ENCODE measurements at places on chromosomes 5 and 9. TPM values are rescaled to one million over a fixed set of nuclear protein-coding genes. Genes with fewer than 3 reads are reported as not detected.
A peak's percentile ranks its signal among the peaks of the same experiment; 100 is the strongest.

GRCh38 chr9:121249563-121249962, 18.4 kb upstream of the GSN start:
- peak; percentile 35 for DNase-seq

- DNase-seq = peak; percentile 18
Measured at GRCh38 chr9:4662989-4663792, 1.1 kb downstream of the PLPP6 start.

DNA sequence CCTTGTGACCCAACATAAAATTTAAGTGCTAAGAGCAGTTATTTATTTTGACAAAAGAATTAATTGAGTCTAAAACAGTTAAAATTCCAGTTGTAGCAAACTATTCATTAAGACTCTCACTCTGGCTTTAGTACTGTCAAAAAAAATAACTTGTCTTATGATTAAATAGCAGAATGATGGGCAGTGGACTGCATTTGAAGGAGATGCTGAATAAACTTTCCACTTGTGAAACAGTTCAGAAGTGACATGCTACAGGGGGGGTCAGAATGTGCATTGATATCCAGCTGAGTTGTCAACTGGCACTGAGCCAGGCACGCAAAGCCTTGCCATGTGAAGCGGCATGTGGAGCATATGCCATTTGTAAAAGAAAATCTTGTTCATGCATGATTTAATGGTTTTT, 76.0 kb downstream of the FCHO2 start:
- DNase-seq = peak; percentile 45

DNA sequence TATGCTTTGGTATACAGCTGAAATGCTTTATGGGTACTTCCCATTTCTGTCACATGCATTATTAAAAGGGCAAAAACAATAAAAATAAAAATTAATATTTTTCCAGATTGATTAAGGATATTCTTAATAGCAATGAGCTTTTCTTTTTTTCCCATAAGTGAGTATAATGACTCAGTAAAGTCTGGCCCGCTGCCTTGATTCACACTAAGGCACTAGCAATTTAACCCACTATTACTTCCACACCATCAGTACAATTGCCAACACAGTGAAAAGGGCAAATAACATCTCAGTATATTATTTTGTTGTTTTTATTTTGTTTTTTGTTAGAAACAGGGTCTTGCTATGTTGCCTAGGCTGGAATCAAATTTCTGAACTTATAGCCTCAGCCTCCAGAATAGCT, 150.1 kb downstream of the RNF180 start:
- DNase-seq = no peak

DNA sequence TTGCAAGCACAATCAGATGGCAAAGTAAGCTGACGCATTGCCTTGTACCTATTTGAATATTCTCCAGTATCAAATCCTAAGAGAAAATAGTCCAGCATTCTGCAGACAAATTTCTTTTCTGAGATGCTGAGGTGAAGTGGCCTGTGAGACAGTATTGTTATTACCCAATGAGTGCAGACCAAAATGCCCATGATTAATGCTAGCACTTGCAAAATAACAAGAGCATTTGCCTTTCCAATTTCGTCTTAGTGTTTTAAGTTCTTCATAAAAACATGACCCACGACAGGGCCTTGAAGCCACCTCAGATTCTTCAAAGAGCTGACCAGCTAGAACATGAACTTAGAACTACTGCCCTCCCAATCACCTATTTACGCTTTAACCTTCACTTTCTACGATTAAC, 2.6 kb upstream of the IQGAP2 start:
- no peak for DNase-seq

DNA sequence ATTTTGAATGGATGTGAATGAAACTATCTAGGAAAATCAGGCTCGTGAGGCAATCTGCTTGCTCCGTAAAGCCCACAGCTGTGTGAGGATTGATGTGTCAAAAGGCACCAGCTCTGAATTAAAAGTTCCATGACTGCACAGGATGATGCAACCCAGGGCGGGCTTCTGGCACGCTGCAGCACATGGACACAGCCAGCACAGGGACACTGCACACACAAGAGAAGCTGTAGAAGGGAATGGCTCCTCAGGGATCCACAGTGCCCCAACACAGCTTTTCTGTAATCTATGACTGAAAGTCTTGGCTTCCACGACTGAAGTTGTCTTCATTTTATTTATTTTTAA, 151.0 kb downstream of the GCNT1 start:
- peak; percentile 93 for DNase-seq

DNA sequence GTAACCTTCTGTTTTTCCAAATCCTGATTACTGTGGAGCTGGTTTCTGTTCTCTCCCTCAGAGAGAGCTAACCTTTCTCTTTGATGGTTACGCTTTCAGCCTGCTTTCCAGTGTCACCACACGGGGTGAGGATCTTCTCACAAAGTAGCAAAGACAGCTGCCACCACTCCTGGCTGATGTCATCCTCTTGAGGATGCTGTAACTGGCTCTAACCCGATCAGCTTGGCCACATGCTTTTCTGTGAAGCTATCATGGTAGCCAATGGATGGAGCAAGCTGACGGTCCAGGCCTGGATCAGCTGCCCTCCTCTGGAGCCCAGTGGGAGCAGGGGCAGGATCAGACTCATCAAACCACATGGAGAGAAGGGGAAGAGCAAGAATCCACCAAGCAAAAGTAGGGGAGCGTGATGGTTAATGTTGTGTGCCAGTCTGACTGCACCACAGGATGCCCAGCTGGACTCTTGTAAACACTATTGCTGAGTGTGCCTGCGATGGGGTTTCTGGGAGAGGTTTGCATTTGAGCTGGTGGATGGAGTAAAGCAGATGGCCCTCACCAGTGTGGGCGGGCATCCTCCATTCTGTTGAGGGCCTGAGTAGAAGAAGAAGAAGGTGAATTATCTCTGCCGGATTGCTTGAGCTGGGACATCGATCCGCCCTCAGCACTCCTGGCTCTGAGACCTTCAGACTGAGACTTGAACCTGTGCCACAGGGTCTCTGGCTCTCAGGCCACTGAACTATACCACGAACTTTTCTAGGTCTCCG, 26.8 kb upstream of the ZNF354A start:
- DNase-seq = no peak

- no peak for DNase-seq
Measured at GRCh38 chr5:72020161-72020983, 86.9 kb upstream of the MAP1B start.

DNA sequence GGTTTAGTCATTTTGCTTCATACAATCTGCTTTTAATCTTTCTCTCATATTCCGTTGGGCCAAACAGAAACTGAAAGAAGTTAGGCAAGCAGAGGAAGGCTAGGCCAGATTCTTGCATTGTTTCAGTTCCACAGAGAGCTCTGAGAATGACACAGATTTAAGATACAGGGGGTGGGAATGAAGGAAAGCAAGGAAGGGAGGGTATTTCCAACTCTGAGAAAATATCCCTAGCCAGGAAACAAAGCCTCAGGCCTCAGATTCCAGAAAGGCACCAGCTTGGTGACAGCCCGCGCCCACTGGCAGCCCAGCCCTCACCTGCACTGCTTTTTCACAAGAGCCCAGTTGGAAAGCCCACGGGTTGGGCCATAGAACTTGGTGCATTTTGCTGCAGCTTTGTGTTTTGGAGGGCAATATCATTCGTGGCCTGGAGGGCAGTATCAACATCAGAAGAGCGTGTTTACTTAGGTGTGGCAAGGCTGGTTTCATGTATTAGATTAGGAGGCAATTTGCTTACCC, 63.5 kb downstream of the ENC1 start:
- DNase-seq = peak; percentile 92

- no peak for DNase-seq
Measured at GRCh38 chr9:130635721-130636647, 28.4 kb upstream of the PRDM12 start.

DNA sequence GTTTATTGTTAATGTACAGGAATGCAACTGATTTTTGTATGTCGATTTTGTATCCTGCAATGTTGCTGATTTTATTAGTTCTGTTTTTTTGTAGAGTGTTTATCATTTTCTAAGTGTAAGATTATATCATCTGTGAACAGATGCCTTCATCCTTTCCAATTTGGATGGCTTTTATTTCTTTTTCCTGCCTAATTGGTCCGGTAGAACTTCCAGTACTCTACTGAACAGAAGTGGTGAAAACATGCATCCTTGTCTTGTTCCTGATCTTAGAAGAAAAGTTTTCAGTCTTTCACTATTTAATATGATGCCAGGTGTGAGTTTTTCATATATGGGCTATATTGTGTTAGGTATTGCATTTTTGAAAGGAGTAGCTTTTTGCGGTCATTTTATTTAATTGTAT, 42.5 kb upstream of the ZFR start:
- DNase-seq = no peak

- DNase-seq = no peak
Measured at GRCh38 chr9:109101810-109102209, 17.9 kb downstream of the TMEM245 start.

DNA sequence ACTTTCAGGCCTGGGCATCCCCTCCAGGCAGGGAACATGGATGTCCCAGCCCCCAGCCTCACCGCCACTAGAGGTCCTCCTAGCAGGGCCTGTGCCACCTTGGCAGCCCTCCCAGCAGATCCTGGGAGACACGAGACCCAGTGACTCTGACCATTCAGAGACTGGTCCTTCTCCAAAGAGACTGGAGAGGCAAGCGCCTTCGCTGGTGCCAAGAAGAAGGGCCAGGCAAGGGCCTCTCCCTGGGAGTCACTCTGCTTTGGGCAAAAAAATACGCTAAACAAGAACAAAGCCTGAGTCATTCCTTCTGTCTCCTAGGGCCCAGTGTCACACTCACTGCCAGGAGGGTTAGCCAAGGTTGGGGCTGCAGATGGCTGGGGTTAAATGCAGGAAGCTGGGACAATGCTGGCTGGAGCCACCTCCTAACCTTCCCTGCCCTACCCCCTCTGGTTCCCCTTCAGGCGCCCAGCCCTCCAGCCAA, 35.3 kb upstream of the SMIM23 start:
- no peak for DNase-seq

DNA sequence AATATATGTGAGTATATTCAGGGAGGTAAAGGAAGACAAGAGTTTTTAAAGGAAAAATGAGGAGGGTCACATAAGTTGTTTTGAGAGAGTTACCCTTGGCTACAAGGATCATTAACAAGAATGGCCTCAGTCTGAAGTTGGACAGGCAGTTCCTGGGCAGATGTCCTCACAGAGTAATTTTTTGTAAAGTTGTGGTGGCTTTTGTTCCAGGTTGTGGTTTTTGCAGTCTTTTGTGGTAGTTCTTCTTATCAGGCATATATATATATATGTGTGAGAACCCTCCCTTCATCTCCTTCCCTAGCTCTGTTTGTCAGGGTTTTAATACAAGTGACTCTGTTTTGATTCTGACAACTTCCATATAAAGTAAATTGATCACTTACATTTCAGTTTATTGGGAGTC, 60.0 kb downstream of the CSNK1G3 start:
- no peak for DNase-seq

DNA sequence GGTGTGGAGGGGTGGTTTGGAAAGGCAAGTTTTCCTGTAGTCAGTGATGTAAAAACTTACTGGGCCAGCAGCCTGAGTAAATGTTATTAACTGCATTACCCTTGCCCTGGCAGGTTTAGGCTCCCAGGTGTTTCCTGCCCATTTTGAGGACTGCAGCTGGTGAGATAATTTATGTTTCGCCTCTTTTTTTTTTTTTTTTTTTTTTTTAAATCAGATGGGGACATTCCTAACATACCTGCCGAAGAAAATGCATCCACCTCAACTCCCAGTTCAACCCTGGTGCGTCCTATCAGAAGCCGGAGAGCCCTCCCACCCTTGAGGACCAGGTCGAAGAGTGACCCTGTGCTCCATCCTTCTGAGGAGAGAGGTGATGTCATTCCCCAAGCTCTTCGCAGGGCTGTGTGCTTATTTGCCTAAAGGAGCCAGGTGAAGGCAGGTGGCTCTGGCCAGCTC, 60.6 kb downstream of the ENTREP1 start:
- DNase-seq = no peak

DNA sequence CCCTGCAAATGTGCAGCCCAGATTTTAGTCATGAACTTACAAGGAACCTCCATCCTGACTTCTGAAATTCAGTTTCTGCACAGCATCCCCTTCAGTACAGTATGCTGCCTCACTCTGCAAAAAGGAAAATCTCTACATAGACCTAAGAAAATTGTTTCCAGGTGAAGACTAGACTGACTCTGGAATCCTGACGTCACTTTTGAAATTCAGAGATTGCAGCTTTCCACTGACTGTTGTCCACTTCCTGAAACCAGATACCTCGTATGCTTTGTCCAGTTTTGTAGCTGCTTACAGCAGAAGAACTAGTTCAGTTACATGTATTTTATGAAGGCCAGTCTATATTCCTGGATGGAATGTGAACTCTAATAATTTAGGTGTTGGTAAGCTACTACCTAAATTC, 629.3 kb upstream of the ST8SIA4 start:
- peak; percentile 16 for DNase-seq

- DNase-seq = peak; percentile 91
Measured at GRCh38 chr9:79742110-79742721, 170.5 kb downstream of the TLE4 start.

DNA sequence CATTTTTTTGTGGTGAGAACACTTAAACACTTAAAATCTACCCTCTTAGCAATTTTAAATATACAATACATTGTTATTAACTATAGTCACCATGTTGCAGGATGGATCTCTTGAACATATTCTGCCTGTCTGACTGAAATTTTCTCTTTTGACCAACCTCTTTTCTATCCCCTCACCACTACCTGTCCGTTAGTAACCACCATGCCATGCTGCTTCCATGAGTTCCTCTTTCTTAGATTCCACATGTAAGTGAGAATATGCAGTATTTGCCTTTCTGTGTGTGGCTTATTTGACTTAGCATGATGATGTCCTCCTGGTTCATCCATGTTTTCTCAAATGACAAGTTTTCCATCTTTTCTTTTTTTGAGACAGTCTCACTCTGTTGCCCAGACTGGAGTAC, 48.5 kb upstream of the NAA35 start:
- DNase-seq = no peak

DNA sequence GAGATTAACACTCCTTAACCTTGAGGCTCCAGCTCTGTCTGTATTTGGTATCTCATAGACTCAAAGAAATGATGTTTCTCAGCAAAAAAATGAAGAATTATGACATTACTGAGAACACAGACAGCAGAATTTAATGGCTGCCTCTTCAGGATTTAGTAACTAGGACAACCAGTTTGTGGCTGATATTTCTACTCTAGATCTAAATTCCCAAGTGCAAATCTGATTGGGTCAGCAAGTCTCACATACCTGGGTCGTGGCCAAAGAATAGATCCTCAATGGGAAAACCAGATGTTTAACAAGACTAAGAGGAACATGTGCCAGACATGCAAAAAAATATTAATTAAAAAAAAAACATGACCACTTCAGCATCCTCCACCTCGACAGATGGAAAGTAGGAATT, 608.9 kb downstream of the DTWD2 start:
- DNase-seq = peak; percentile 62

- no peak for DNase-seq
Measured at GRCh38 chr5:157280927-157281326, 15.0 kb downstream of the CYFIP2 start.

Gene SLC25A51
- 19.7 TPM for total RNA-seq

Gene SHB
- 5.0 TPM for total RNA-seq

Gene FREM1
- 23.2 TPM for total RNA-seq

Gene ADRA1B
- total RNA-seq = 0.13 TPM

Gene WASHC1
- 17.2 TPM for total RNA-seq

Gene ATOX1
- 51.4 TPM for total RNA-seq

Gene DIRAS2
- 0.93 TPM for total RNA-seq

All from muscle of leg (tissue), 16 donors.